ENCODE measurements at places on chromosomes 16 and 17.

GRCh38 chr17:13957636-13958035, 111.7 kb upstream of the COX10 start:
- DNase-seq, result no peak

DNA sequence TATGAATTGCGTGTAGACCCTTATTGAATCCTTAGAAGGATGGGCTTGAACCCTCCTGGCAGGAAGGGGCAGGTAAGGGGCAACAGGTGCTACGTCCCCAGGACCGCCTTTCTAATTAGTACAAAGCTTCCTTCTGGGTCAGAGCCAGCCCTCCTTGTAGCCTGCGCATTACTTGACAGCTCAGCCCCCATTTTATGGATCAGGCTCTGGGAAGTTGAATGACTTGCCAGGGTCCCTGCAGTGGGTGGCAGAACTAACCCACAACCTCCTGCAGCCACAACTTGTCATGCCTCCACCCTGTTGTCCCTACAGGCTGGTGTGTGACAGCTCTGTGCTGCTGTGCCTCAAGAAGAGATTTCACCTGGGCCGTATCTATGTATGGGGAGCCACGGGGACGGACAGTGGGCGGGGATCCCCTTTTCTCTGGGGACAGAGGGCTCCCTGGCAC, 2.7 kb downstream of the MYO15B start:
- no peak for DNase-seq

GRCh38 chr16:11253995-11254912, 1.8 kb downstream of the SOCS1 start:
- no peak for DNase-seq

GRCh38 chr16:78639775-78640174, 540.3 kb downstream of the WWOX start:
- no peak for DNase-seq

DNA sequence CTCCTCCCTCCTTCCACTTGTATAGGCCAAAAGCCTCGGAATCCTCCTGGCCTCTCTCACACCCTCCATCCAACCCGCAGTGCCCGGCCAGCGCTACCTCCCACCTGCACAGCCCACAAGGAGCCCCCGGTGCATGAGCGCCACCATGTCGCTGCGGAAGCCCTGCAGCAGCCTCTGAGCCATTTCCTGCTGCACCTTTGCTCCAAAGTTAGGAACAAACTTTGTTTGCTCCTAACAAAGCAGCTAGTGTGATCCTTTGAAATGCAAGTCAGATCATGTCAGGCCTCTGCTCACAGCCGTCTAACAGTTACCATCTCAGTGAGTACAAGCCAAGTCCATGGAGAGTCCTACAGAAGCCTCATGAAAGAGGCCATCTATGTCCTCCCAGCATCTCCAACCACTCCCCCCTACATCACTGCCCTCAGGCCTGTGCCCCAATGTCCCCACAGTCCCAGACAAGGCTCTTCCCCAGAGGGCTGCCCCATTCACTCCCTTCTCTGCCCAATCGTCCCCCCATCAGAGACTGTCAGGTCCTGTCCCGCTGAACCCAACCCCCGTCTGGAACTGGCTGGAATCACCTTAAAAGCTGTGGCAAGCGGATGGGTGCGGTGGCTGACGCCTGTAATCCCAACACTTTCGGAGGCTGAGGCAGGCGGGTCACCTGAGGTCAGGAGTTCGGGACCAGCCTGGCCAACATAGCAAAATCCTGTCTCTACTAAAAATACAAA, 7.5 kb downstream of the DCAKD start:
- no peak for DNase-seq
